IPS DF 6.9 (cell line): ENCODE measurements at places on chromosomes 11 and 22.

- DNase-seq: no peak
Measured at GRCh38 chr11:35419184-35419829, at the start of gene SLC1A2. Gene SLC1A2 (minus strand): TSS chr11:35419558. CDS start chr11:35418966, 592 bp downstream.

DNA sequence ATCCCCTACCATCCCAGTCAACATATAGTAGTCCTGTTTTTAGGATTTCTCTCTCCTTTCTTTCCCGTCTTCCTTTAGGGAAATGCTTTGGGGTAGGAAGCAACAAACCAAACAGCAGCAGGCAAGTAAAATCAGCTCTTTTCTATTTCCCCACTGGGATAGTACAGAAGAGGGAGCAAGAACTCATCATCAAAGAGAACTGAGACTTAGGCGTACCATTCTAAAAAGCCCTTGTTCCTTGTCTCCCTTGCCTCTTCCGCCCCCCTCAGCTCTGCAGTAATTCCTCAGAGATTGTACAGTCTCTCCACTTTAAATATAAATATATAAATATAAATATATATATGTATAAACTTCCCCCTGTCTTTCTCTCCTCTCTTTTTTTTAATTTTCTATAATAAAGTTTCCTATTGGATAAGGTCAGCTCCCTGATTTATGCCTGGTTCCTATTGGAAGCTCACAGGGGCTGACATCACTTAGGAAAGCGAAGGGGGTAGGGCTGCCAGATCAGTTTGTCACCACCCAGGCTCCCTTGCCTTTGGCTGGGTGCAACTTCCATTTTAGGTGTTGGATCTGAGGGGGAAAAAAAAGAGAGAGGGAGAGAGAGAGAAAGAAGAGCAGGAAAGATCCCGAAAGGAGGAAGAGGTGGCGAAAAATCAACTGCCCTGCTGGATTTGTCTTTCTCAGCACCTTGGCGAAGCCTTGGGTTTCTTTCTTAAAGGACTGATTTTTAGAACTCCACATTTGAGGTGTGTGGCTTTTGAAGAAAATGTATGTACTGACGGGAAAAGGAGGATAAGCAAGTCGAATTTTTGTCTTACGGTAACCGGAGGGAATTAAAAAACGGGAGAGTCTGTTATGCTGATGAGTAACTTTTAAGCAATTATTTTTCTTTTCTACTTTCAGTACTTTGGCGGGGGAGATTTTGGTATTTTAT, at the start of gene CTNND1:
Gene CTNND1 (plus strand): TSS at position 502 of the 934 bp plus-strand sequence. CDS start 29,677 bp downstream, outside the sequence.
- peak; percentile 89 for DNase-seq

DNA sequence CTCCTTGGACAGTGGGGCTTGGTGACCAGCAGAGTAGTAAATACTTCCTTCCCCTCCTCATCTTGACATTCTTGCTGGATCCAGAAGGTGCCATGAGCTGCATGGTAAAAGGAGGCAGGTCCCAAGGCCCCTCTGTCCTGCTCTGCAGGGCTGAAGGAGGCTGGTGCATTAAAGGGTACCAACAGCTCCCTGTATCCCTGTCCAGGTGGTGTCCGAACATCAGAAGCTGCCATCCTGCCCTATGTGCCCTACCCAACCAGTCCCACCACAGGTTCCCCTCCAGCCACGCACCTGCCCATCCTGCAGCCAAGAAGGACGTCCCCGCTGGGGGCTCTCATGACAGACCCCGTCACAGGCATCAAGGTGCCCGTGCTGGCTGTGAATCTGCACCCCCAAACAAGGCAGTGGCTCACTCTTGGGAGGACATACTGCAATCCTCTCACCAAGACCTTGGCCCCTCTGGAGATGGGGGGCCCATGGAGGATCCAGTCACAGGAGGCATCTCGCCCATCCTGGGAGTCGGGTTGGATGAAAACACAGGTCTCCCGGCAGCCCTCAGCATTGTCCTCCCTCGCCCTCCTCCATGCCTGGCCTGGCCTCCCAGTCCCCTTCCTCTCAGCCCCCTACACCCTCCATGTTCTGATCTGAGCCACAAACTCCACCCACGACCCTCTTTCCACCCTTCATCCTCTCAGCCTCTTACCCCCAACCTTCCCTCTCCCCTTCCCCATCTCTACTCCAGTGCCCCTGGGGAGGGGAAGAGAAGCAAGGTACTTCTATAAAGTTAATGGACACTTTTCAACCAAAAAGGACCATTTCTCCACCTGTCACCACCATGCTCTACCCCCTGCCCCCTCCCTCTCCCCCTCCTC, 55.1 kb downstream of the BTG4 start:
- DNase-seq: no peak

DNA sequence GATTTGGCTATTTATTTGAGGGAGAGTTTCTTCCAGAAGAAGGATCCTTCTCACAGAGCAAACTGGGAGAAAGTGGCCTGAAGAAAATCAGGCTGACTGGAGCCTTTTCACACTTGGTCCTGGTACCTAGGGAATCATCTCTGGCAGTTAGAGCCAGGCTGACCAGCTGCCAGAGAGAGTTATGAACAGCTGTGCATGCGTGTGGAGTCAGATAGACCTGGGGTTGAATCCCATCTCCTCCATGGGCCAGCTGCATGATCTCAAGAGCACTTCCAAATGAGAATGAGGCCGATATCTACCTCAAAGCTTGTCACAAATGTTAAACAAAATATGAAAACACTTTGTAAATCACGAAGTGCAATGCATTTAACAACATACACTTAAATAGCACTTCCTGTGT, 390.0 kb downstream of the TENM4 start:
- no peak for DNase-seq

GRCh38 chr11:71472941-71473792, 20.2 kb downstream of the NADSYN1 start:
- no peak for DNase-seq

DNA sequence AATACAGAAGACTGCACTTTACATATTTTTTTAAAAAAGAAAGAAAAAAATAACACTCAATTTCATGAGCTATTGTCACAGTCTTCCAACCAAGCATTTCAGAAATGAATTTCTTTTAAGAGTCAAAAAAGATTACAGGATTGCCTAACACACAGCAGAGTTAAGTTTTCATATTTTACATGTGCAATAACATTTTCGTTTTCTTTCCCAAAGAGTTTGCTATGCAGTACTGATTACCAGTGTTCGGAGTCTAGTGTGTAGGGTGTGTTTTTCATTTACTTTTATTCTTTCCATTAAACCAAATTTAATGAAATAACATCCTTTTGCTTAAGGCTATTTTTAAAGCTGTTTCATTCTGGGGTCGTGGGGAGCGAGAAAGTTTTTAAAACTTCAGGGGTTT, 53.2 kb downstream of the MN1 start:
- no peak for DNase-seq
